Cortex of kidney (tissue), 1 donor: ENCODE measurements at places on chromosomes 7 and 10.

DNA sequence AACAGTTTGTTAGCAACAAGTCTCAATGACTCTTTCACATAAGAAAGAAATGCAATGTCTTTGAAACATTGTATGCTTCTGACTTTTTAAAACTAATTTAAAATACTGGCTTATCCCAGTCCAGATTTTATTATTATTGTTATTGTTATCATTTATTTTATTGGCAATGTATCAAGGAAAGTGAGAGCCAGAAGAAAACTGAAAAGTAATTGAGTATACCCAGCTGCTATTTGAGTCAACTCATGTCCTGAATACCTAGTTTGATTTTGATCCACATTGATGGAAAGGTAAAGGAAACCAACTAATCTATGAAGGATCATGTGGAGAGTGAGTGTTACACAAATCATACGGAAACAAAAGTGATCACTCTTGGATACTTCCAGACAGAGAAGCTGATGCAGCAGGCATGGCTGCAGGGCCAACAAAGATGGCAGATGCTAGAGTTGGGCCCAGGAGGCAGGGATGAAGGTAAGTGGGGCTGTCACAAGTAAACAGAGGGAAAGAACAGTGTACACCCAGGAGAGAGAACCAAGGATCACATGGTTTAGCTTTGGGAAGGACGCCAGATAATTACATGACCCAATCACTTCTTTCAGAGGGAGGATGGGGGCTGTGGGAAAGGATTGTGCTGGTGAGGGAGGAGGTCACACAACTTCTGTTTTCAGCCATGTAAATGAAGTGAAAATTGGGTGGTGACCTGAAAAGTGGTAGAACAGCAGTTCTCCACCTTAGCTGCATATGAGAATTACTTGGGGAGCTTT, 179.2 kb upstream of the NAMPT start:
- no peak for DNase-seq

GRCh38 chr7:64889686-64890162, 13.3 kb upstream of the ZNF273 start:
- DNase-seq = no peak

DNA sequence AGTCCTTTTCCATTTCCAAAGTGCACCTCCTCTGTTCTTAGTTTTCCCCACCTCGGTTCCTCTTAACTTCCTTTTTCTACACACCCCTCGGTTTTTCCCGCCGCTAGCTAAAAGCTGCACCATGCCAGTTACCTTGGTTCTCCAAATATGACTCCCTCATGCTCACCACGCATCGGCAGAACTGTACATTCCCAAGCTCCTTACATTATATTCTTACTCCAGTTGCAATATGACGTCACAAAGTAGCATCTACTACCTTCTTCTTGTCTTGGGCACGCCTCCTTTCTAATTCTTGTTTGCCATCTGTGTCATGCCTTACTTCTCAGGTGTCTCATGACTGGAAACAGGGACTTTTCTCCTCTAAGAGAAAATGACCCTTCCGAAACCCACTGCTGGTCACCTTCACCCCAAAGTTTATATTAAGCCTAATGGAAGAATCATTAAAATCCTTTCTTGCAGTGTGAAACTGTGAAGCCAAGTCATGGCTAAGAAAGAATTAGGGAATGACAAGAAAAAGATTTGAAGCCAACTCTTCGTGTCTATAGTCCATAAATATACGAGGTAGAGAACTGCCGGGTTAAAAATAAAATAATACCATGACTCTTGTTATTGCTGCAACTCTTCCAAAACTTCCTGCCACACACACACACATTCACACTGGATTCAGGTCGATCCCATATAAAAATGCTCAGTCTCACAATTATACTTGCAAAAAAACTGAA, 1.7 kb downstream of the ESYT2 start:
- no peak for DNase-seq

GRCh38 chr7:128145191-128145590, 95.9 kb upstream of the LEP start:
- DNase-seq = no peak

DNA sequence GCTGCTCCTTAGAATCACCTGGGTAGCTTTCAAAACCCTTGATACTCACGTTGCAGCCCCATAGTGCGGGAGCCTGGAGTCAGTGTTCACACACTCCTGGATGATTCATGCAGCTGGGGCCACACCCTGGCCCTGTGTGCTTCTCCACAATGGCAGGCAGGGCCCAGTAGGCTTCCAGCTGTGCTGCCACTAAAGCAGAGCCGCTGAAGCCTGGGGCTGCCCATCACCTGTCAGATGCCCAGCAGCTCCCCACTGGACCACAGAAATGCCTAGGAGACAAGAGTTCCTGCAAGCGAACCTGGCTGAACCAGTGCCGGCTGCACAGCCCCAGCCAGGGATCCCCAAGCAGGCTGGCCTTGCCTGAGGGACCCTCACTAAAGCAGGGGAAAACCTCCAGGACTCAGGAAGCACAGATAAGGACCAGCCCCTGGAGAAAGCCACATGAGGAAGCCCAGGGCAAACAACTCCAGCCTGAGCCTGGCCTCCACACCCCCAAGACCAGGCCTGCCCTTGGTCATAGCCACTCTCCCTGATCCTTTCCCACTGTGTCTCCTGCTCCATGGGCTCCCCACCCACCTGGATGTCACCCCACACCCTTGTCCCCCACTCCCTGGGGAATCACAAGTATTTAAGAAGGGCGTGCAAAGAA, 111.9 kb downstream of the GRID1 start:
- DNase-seq = no peak
